Neural progenitor cell (in vitro differentiated cells): ENCODE measurements at places on chromosomes 3 and 15.
A peak's percentile ranks its signal among the peaks of the same experiment; 100 is the strongest.

DNA sequence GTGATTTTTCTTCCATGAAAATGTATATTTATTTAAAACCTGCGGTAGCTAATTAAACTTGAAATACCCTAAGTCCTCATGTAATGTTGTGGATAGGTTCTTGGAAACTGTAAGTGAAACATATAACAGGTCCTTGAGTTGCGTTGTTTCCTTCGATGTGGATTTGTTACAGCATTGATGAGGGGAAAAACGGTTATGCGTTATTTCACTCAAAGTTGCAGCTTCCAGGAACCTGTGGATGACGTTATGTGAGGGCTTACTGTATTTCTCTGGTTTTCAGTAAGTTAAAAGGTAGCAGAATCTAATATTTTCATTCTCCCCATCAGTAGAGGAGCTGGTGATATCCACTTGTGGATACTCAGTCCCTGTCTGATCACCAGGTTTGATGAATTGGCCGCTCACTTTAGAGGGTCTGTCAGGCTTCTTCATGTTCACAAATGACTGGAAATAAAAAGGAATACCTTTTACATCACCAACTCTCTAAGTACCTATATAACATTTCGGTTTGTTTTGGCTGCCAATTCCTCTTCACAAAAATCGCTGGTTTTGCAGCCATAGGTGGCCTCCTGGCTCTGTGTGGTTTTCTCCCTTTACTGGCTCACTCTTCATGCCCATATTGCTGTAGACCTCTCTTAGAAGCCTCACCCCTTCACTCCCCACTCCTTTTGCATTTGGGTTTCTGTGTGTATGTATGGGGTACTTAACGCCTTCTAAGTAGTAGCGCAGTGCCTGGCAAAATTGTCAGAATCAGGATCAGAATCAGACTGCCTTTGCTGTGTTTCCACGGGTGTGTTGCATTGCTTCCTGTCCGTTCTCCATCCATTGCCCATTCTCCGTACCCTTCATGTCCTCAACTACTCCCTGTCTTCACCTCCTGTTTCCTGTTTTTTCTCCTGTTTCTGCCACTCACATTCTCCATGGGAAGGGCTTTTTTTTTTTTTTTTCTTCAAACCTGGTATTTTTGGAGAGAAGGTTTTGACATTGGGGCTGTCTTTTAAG lies 112.6 kb downstream of the FNDC3B start:
- DNase-seq: no peak

DNA sequence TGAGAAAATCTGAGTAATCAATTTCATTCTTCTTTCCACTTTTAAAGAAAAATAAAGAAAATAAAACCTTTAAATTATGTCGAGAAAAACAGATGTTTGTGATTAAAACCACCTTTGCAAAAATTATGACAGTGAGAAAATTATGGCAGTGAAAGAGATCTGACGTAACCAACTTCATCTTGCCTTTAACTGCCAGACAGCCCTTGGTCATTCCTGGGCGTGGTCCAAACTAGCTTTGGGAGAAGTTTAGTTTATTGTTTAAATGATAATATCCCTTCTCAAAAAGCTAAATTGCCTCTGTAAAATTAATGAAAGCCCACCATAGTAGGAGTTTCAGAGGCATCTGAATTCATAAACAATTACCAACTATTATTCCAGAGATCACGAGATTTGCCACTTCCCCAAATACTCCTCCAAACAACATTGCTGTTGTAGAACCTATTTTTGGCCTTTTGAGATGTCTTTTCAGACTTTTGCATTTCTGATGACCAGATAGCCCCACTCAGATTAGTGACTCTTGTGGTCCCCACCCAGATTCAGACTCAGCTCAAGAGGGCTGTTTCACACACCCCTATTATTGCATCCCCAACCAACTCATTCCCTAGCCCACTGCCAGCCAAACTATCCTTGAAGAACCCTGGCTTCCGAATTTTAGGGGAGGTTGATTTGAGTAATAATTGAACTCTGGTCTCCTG lies 664.4 kb upstream of the CBLB start:
- no peak for DNase-seq

- no peak for DNase-seq
Observed at GRCh38 chr15:43702174-43702573, 8.5 kb downstream of the CKMT1A start.

DNA sequence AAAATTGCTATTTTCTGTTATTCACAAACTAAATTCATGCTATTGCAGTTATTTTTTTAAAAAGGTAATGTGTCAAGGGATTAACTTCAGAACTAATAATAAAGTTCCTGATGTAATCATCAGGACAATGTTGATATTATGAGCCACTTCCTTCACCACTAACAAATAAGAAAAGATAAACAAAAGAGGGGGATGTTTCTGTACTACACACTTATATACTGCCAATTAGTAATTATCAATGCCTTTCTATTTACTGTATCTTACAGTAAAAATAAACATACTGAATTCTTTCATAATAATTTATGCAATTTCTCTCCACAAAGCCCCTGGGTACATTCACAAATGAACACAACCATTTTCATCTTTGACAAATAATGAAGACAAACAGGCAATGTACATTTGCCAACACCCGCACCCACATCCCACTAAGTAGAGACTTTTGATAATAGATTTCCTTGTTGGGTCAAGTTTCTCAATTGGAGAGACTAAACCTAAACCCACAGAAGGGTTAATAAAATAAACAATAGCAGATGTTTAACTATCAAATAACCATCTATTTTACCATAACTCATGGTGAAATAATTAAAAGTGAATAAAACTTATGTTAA lies 3.7 kb downstream of the CBLB start:
- DNase-seq: no peak

DNA sequence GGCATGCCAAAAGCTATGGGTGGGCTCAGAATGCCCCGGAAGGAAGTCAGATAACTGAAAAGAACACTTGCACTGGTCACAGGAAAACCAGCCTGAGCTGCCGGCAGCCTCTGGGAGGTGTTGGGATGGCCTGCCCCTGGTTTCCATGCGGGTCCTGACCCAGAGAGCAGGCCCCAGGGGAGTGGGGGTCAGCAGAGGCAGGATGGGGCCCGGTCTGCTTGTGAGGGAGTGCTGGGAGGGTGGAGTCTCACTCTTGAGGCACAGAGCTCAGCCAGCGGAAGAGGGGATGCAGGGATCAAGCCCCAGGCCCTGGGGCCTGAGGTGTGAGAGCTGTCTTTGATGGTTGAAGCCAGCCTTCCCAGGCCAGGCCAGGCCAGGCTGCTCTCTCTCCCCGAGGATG lies 2.4 kb upstream of the RPUSD3 start:
- DNase-seq: no peak

DNA sequence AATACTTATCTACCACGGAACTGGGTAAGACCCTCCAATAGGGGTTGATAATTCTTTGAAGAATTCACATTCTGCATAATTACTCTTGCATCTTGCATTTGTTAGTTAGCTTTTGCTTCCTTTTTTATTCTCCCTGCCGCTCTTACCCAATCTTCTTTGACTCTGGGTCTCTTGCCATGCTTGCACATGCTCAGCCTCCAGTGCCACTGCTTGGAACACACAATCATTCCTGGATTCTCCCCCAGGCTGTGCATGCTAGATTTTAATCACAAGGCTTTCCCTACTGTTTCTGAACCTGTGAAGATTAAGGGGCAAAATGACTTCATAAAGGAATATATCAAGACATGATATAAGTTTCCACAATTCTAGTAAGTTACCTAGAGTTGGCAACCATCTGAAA lies 133.1 kb downstream of the IL1RAP start:
- no peak for DNase-seq

GRCh38 chr3:71786551-71786950 lies 1.6 kb upstream of the PROK2 start:
- no peak for DNase-seq

GRCh38 chr15:29071232-29071881 lies 185.6 kb downstream of the APBA2 start:
- DNase-seq: peak; percentile 18
